Caki2 (cell line): ENCODE measurements at places on chromosomes 1 and 21. TPM values are rescaled to one million over a fixed set of nuclear protein-coding genes. Genes with fewer than 3 reads are reported as not detected.

GRCh38 chr1:10193288-10193687 lies 17.1 kb upstream of the KIF1B start:
- DNase-seq, result no peak

DNA sequence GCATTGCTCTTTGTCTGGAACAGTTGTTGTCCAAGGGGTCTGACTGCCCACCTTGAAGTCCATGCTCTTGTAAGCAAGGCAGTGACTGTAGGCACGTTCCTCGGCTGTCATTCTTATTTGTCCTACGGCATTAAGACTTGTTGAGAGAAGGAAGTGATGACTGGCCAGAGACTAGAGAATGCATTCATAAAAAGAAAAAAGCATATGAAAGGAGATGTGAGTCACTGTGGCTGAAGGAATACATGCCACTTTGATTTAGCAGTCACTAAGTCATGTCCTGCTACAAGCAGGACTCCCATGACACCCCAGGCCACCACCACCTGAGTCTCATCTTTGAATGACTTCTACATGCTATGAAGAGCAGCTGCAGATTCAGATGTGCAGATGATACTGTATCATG lies 50.5 kb downstream of the CNN3 start:
- no peak for DNase-seq

DNA sequence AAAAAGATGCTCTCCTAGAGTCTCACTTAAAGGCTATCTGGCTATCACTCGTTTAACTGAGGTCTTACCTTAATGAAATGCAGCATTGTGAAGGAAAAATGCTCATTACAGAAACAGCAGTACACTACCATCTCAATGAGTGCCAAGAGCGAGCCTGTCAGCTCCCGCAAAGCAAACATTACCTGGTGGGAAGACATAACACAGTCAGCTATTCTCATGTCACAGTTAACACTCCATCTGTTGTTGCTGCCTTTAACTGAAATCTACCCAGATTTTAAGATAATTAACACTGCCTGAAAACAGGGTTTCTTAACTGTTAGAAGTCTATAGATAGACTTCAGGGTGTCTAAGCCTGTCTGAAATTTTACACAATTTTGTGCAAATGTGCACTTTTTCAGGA lies 39.1 kb downstream of the PCSK9 start:
- DNase-seq, result no peak

DNA sequence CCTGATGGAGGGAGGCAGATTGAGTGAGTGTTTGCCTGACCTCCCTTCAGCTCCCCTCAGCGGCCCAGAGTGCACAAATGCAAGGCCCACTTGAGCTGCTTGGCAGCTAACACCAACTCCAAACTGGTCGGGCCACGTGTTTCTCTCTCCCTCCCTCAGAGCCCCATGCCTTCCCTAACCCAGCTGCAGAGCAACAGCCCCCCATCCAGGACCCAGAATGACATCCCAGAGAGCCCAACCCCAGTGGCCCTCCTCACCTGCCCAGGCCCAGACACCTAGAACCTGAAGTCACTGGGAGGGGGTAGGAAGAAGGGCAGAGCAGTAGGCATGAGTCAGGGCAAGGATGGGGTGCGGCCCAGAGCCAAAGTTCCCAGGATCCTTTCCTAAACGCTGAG lies 789 bp upstream of the S100A14 start:
- DNase-seq, result no peak

GRCh38 chr1:68675336-68675735 lies 178.5 kb upstream of the DEPDC1 start:
- no peak for DNase-seq

- DNase-seq, result no peak
Observed at GRCh38 chr1:117616356-117616755, 10.5 kb downstream of the TENT5C start.

DNA sequence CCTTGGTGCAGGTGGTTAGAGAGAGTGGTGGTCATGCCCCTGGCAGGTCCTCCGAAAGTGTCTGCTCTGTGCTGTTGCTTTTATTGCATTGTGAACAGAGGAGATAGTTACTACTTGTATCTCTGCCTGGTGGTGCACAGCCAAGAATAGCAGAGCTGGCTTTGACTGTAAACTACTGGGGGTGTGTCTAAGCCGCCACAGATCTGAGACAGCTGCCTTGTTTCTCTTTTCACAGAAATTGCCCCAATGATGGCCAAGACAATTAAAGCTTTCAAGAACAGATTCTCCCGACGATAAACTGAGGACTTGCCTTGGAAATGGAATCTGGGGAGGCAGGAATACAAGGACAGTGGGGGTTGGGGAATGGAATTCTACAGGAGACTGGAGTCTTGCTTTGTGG lies 16.0 kb downstream of the ELOA start:
- no peak for DNase-seq

DNA sequence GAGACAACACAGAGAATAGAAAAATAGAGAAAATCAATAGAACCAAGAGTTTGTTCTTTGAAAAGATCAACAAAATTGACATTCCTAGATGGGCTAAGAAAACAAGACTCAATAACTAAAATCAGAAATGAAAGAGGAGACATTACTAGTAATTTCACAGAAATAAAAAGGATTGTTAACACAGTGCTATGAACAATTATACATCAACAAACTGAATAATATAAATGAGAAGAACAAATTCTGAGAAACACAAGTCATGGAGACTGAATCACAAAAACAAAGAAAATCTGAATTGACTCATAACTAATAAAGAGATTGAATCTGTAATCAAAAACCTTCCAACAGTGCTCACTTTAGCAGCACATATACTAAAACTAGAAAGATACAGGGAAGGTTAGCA lies 51.6 kb upstream of the TTC39A start:
- no peak for DNase-seq

DNA sequence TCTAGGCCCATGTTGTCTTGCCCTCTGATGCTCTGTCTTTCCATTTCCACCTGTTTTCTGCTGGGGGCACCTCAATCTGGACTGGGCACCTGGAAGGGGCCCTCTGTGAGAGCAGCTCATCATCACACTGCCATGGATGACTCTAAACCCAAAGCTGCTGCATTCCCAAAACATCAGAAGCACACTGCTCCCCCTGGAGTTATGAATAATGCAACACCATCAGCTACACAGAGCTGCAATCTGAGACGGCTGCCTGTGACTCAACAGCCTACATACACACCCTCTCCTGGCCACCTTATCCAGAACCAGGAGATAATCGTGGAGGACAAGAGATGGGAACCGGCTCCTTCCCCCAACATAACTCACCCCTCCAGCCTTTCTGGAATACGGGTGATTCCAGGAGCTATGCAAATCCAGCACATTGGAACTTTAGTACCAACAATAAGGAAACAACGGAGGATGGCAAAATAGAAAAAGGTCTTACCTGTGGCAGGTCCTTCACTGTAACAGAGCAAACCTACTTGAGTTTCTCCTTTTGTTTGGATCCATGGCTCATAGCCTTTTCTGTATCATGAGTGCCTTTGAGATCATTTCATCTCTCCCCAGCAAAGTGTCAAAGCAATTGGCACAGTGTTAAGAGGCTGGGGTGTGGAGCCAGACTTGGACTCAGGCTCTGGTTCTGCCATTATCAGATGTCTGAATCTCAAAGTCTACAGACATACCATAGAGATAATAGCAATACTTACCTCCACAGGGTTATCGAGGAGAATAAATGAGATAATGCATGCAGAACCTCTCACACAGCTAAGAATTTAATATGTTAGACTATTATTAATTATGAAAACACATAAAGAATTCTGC lies 29.3 kb downstream of the AK2 start:
- peak; percentile 81 for DNase-seq

GRCh38 chr1:15261155-15262002 lies 14.4 kb downstream of the FHAD1 start:
- peak; percentile 11 for DNase-seq

- peak; percentile 57 for DNase-seq
Observed at GRCh38 chr1:186183219-186183618, 191.8 kb downstream of the TPR start.

Gene PTPRC
- total RNA-seq, result not detected in 2 replicates

Gene NUP210L
- total RNA-seq, result 0.07 TPM in 1 of 2 replicates, not detected in the other

Gene RIMS3
- 1.3 and 4.2 TPM in 2 replicates for total RNA-seq

Gene PPM1J
- 0.57 and 1.1 TPM in 2 replicates for total RNA-seq

Gene FAM163A
- not detected in 2 replicates for total RNA-seq

Gene TNFRSF8
- 0.30 TPM in 1 of 2 replicates, not detected in the other for total RNA-seq

Gene SLAMF9
- not detected in 2 replicates for total RNA-seq

Gene TSACC
- 14.3 TPM in 1 of 2 replicates, not detected in the other for total RNA-seq

Gene CCT8
- total RNA-seq, result 213 and 246 TPM in 2 replicates

Gene CLDN14
- total RNA-seq, result 4.6 TPM in 1 of 2 replicates, not detected in the other
